ENCODE measurements at places on chromosomes 3 and 15.

GRCh38 chr3:38662544-38662943 lies 13.1 kb upstream of the SCN5A start:
- DNase-seq = no peak

DNA sequence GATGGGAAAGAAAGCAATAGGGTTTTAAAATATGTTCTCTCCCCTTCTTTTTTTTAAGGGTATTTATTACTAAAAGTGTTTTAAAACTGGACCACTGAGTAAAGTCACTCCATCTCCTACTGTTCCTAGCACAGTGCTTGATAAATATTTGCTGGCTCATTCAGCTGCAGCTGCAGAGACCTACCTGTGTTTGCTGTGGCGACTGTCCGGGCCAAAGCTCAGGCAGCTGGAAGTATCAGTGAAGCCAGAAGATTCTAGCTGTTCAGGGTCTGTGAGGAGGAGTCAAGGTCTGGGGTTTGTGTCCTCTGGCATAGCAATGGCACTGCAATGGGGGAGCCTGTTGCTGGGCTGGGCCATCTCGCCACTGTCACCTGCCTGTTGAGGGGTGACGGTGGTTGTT lies 109.9 kb downstream of the RPLP1 start:
- DNase-seq = no peak

DNA sequence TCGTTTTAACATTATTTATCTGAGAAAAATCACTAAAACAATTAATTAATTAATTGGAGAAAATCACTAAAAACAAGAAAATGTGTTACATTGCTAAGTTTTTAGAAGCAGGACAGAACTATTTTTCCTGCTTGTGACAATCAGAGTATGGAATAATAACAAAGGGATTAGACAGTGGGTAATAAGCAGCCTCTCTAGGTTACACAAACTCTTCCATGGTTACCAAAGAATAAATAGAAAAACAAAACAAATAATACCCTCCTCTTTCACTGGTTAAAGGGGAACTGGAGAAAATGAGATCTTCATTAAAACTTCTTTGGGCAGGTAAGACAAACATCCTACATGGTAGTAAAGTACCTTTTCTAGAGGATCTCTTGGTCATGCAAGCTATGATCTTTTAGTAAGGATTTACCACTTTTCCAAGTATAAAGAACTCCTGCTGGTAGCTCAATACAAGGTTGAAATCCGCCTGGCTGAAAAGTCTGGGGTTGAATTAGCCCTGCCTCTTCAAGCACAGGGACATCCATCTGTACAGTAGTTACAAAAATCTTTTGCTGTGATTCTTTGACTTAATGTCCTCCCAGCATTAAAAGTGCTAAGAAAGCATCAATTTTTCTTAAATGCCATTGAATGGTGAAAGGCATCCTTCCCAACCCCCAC lies 2.5 kb upstream of the PLCH1 start:
- DNase-seq = no peak

DNA sequence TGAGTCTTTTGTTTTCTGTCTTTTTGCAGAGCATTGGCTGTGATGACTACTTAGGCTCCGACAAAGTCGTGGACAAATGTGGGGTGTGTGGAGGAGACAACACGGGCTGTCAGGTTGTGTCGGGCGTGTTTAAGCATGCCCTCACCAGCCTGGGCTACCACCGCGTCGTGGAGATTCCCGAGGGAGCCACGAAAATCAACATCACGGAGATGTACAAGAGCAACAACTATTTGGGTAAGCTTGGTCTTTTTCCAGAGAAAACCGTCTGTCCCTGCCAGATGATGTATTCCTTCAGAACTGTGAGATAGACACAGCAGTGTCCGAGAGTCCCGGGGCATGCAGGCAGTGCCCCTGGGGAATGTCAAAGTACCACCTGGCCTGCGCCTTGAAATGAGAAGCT lies 149.9 kb upstream of the NR2E3 start:
- no peak for DNase-seq

Measured in NCI-H187 treated with DMSO at 0.1 percent for 48 hours (cell line).